Body of pancreas (tissue), 4 donors: ENCODE measurements at places on chromosomes 6 and 20. TPM values are rescaled to one million over a fixed set of nuclear protein-coding genes. Genes with fewer than 3 reads are reported as not detected.

Gene GSTA3
- total RNA-seq, result not detected

Gene ABHD16B
- total RNA-seq, result not detected

Gene HCK
- total RNA-seq, result 2.1 TPM

Gene TFAP2A
- not detected for total RNA-seq

Gene NKAPL
- 0.52 TPM for total RNA-seq

Gene TSBP1
- total RNA-seq, result not detected
